Hematopoietic multipotent progenitor cell treated with erythropoietin and hydrocortisone succinate and interleukin-3 and kit ligand, for 4 days (in vitro differentiated cells): ENCODE measurements at places on chromosomes 1 and 21.
A peak's percentile ranks its signal among the peaks of the same experiment; 100 is the strongest.

- no peak for DNase-seq
These were observed 32.7 kb upstream of the ENAH start for GRCh38 chr1:225685476-225686176.

- no peak for DNase-seq
These were observed 2.6 kb upstream of the FCRLB start for GRCh38 chr1:161718559-161719324.

- no peak for DNase-seq
These were observed 71.9 kb downstream of the ADARB1 start for GRCh38 chr21:45146306-45146705.

DNA sequence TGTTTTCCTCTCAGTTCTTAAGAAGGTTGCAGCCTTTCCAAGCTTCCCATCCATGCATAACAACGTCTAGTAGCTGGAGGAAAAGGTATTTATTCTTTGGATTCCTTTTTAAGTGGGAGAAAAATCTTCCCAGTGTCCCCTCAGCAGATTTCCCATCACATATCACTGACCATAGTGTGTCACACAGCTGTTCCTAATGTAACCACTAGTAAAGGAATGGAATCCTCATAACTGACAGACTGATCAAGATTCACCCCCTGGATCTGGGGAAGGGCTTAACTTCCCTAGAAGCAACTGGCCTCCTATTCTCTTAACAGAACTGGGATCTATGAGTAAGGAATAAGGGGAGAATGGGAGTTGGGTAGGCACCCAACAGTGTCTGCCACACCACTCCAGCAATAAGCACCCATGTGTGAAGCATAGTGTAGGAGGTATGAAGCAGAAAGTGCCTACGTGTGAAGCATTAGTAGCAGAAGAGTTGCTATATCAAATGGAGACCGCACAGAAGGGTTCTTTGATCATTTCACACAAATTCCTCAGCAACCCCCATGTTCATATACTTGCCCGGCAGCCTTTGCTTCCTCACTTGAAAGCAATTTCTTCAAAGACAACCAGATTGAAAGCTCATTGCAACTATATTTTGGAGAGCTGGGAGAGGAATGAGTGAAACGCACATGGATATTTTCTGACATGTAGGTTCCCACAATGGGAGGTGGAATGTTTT, 28.2 kb upstream of the DNAH14 start:
- no peak for DNase-seq

DNA sequence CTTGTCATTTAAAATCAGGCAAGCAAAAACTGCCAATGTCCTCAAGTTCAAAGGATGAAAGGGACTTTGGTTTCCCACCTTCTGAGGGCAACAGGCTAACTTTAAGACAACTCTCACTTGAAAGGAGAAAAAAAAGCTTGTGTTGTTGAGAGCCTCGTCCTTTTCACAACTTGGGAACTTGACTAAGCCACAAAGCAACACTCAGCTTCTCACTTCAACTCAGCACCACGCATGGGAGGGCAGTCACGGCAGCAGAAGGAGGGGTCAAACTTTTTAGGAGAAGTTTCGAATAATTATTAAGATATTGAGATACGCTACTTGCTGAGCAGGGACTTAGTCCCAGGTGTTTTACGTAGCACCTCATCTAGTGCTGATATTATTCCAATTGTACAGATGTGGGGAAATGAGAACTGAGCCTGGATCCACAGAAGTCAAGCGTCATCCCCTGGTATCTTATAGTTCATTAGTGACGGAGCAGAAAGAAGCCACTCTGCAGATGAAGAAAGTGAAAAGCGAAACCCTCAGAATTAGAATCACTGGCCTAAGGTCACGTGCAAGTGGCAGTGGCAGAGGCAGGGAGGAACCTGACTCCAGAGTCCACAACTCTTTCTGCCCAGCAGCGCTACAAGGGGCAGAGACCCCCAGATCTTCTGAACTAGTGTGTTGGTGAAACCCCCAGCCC, 83.6 kb downstream of the JAK1 start:
- no peak for DNase-seq

GRCh38 chr1:63643926-63644325, 50.7 kb downstream of the PGM1 start:
- no peak for DNase-seq

GRCh38 chr21:46149205-46149901, 6.0 kb downstream of the FTCD start:
- DNase-seq: no peak

DNA sequence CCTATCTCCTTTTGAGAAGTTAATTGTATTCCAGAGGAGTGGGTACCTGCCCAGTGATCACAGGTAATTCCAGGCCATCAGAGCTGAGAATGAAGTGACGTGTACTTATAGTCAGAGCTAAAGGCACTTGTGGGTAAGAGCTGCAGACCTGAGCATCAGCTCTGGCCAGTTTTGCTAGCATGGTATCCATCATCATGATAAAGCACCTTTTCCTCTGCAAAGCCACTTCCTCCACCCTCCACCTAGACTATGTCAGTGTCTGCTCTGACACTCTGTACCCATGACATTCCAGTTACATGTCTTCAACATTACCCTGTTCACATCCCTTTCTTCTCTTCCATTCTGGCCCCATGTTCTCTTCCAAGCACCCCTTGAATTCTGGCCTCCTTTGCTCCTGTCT, 157.3 kb downstream of the GRIK3 start:
- no peak for DNase-seq

GRCh38 chr1:31674626-31675025, 29.2 kb downstream of the COL16A1 start:
- no peak for DNase-seq

- DNase-seq: peak; percentile 77
These were observed 172.6 kb upstream of the HMCN1 start for GRCh38 chr1:185561629-185562028.

GRCh38 chr1:43666608-43667007, 16.7 kb downstream of the KDM4A start:
- no peak for DNase-seq

DNA sequence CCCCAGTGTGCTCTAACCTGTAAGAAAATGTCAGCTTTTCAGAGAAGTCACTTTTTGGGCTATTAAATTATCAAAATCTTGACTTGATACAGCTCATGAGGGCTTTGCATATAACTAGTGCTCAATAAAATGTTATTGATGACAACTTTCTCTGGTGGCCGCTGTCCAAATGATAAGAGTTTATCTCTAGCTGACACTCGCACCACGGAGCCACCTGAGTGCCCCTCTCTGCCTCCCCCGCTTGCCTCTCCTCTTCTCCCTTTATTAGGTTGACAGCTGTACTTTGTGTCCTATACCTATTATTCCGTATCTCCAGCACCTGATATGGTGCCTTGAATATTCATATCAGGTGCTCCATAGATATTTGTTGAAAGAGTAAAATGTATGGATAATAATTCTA, 82.8 kb downstream of the PHTF1 start:
- DNase-seq: peak; percentile 30

DNA sequence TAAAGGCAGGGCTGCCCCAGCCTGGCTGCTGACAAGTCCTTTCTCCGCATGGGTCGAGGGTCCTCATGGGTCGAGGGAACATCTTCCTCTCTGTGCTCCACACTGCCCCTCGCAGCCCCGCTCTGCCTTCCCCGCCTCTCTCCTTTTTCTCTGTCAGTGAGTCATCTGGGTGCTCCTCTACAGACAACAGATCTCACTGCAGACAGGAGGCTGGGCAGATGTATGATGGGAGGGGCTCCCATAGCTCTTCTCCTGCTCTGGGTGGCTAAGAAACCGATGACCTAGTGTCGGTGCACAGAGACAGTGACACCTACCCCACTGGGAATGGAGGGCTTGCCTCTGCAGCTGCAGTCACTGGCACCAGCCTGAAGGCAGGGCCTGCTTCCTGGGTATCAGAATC, 5.5 kb downstream of the KCNA10 start:
- no peak for DNase-seq

DNA sequence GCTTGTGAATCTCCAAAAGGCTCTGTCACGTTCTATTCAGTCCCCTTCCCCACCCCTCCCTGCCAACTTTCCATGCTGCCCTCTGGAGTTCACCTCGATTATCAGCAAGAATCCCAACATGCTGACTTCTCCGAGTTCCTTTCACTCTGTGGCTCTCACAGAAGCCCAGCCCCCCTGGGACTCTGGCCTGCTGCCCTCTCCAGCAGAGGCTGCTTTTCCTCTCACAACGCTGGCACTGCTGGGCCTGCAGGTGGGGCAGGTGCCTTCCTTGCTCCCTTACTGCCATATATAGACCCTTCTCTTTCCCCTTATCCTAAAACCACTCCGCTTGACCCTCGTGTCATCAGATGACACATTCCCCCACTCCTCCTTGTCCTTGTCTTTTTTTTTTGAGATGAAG, 10.2 kb upstream of the RNF186 start:
- DNase-seq: no peak
